ENCODE measurements at places on chromosomes 6 and 20. TPM values are rescaled to one million over a fixed set of nuclear protein-coding genes. Genes with fewer than 3 reads are reported as not detected.
A peak's percentile ranks its signal among the peaks of the same experiment; 100 is the strongest.

The SNAP25 gene
- not detected for total RNA-seq

The CST4 gene
- not detected for total RNA-seq

The ARHGAP40 gene
- not detected for total RNA-seq

The FOXS1 gene
- total RNA-seq = 0.07 TPM

The GPRC6A gene
- not detected for total RNA-seq

The MAS1 gene
- not detected for total RNA-seq

The SLC52A3 gene
- not detected for total RNA-seq

- no peak for DNase-seq
Observed at GRCh38 chr6:88840289-88840688, 123.1 kb downstream of the RNGTT start.

DNA sequence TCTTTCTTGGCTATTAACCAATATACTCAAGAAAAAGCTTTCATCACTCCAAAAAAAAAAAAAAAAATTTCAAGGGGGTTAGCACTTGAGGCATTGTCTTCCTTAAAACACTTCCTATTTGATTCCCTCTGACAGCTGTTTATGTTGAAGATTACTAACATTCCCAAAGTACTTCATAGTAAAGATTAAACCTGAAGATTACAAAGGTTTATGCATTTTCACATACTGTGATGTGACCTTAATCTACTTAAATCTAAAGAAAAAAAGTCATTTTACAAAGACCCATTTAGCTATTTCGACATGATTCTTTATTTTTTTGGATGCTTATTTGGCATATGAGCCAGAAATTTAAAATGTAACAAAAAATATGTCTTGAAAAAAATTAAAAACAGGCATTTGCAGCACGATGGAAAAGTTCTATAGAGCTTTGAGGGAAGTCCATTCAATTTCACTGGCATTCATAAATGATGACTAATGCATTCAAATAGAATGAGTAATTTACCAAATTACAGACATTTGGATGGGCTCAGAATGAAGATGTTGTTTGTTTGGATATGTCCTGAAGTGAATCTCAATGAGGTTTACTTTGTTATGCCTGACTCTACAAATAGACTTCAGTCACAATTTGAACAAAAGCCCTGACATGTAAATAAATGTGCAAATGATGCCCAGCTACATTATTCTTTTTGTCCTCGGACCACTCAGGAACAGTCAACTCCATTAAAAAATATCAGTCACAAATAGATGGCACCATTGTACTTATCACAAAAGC lies 674.6 kb upstream of the MARCKS start:
- DNase-seq = no peak

- no peak for DNase-seq
Observed at GRCh38 chr6:35894776-35895175, 26.1 kb downstream of the SRPK1 start.

DNA sequence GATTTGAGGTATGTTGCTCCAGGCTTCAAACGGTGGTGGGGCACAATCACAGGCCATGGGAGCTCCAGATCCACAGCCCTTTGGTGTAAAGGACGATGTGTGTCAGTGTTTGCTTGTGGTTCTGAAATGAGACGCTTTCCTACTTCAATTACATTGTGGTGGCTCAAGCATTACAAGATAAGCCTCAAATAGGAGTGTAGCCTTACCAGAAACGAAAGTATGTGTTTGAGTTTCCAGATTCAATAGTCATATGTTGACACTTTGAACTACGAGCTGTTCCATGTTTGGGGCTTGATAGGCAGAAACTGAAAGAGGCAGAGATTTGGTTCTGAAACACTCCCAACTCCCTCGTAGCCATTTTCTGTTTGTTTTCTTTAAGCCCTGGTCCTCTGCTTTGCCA lies 187.1 kb downstream of the MYLK4 start:
- no peak for DNase-seq

DNA sequence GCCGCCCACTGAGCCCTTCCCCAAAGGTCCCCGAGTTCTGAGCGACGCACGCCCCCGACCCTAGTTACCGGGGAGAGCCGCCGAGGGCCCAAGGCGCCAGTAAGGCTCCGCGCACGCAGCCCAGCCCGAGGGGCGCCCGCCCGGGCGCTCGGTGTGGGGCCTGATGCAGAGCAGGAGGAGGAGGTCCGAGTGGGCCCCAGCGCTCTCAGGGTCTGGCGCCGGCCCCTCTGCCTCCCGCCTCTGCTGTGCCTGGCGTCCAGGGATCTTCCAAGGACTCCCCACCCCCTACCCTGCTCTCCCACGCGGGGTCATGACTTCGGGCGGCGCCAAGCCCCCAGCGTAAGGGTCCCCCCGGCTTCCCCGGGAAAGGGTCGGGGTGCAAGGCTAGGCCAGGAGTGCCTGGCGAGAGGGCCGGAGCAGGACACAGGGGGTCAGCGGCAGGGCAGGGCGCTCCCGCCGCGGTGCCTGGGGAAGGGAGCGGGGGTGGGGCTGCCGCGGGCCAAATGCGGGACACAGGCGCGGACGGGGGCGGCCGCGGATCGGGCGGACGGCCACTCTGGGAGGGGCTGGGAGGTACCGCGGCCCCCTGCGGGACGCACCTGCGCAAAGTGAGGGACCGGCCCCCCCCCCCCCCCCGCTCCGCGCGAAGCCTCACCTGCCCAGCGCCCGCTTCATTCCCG lies 637 bp downstream of the ABHD12 start:
- peak; percentile 25 for DNase-seq

- DNase-seq = no peak
Observed at GRCh38 chr20:60117065-60117464, 158.8 kb downstream of the CDH26 start.

- no peak for DNase-seq
Observed at GRCh38 chr6:4636881-4637224, 139.4 kb upstream of the CDYL start.

DNA sequence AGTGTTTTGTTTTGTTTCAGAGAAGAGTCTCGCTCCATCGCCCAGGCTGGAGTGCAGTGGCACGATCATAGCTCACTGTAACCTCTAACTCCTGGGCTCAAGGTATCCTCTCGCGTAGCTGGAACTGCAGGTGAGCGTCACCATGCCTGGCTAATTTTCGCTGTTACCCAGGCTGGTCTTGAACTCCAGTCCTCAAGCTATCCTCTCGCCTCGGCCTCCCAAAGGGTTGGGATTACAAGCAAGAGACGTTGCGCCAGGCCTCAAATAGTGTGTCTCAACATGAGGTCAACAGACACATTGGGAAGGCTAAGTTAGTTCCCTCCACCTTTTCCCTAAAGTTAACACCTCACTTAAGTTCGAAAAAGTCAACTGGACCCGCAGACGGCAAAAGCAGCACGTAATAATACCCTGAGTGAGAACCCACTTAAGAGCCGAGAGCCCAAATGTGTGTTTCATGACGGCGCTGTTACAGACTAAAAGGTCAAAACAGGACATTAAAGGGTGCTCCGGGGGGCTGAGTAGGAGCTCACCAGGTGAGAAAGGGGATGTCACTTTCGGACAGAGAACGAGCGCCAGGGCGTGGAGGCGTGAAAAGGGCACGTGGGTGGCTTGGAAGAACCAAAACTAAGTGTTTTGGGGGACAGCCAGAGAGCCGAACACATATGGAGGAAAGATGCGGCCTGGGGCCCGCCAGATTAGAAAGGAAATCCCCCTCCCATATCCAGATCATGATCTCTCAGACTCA lies 499 bp downstream of the TTI1 start:
- no peak for DNase-seq

GRCh38 chr20:25216199-25216945 lies 20.9 kb downstream of the ENTPD6 start:
- no peak for DNase-seq

- no peak for DNase-seq
Observed at GRCh38 chr6:15395087-15395486, 149.2 kb downstream of the JARID2 start.

DNA sequence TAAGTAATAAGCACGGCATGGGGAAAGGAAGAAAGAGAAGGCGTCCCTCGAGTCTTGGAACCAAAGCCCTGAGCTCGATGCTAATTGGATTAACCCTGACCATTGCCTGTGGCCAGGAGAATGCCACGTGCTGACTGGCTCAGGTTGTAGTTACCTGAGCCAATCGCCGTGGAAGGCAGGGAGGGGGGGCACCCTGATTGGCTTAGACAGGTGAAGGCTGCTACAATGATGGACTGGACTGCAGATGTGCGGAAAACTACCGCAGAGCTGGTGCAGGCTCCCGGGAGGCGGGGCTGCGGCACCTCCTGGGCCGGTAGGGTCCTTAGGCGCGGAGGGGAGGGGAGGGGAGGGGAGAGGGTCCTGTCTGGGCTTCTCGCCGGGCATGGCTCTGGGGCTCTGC lies 121.3 kb downstream of the TFAP2C start:
- DNase-seq = no peak

DNA sequence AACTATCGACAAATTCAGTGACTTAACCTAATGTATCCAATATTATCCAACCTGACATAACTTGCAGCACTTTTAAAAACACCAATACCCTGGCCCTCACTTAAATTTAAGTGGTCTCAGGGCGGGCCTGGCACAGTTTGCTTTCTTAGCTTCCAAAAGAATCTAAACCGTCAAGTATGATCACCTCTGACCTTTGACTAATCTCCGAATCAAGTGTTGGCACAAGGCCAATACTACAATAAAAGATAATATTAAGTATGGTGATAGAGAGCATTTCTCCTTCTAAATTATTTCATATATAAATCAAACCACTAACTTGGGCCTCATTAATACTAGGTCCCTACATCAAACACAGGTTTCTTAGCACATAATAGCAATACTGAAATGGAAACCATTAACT lies 153.0 kb downstream of the PTPRK start:
- DNase-seq = no peak

- DNase-seq = peak; percentile 71
Observed at GRCh38 chr6:132797951-132798868, at the start of gene SLC18B1. SLC18B1 (minus strand) TSS chr6:132798637; CDS start chr6:132798456, 181 bp downstream.

DNA sequence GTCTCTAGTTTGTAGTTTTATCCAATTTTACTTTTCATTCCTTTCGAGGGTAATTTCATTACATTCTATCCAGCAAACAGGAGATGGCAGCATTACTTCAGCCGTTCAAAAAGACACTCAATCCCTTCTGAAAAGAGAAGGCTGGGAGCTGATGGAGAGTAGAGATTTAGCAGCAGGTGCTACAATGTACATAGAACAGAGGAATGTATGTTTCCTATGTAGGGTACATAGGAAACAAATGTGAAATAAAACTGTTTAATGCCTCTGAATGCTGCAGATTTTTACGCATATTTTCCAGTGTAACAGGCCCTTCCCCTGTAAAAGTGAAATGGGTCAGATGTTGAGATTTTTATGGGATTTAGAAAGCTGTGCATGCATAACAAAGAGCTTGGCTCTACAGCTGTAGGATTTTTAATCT lies 16.0 kb downstream of the RPS12 start:
- no peak for DNase-seq

- DNase-seq = no peak
Observed at GRCh38 chr20:4867051-4867450, 134.3 kb downstream of the SLC23A2 start.

DNA sequence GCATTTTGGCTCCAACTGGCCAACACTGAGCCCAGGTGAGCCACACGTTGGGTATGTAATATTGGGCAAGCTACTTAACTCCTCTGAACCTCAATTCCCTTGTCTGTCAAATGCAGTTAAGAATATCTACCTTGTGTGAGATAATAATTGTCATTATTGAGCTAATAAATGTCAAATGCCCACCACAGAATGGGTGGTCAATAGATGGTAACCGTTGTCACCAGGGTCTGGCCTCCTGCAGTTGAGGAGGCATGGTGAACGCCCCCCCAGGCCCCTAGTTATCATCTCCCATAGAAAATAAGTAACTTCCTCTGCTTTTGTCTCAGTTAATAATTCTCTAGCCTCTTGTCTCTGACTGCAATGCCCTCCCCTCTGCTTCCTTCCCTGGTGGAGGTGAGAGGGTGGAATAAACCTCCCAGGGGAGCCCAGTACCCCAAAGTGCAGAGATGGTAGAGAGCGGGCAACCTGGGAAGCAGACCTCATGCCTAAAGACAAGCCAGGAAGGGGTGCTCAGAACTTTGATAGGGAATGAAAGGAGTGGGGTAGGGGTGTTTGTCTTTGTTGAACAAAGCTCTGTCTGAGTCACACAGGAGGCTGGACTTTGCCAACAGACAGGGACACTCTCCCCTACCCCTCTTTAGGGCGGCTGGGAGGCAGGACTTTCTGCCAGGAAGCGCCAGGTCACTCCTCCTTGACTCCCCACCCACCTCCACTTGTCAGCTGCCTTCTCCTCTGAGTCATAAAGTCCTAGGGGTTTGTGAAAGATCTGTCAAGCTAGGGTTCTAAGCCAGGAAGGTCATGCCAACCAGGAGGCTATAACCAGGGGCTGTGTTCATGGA lies 1.3 kb upstream of the UNC5CL start:
- peak; percentile 55 for DNase-seq

Data from MG63 (cell line).